ENCODE measurements at places on chromosomes 4 and X. TPM values are rescaled to one million over a fixed set of nuclear protein-coding genes. Genes with fewer than 3 reads are reported as not detected.

- no peak for DNase-seq
Measured at GRCh38 chr4:23560748-23561147, 329.1 kb downstream of the PPARGC1A start.

PRRG3 gene
- total RNA-seq = 2.6 TPM

DNA sequence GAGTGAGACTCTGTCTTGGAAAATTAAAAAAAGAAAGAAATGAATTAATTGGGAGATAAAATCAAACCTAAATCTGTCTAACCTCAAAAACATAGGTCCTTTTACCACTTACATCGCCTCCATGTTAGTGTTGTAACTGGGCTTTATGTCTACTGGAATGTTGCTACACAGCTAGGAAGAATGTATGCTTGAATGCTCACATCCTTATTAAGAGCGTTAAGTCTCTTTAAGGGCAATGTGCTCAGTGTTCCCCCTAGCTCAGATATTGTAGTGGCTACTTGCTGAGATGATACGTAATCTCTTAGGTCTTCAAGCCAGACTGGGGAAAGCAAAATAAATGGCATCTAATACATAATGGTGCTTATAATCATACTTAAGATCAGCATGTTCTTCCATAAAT lies 1072.8 kb downstream of the PDHA2 start:
- DNase-seq = no peak

DNA sequence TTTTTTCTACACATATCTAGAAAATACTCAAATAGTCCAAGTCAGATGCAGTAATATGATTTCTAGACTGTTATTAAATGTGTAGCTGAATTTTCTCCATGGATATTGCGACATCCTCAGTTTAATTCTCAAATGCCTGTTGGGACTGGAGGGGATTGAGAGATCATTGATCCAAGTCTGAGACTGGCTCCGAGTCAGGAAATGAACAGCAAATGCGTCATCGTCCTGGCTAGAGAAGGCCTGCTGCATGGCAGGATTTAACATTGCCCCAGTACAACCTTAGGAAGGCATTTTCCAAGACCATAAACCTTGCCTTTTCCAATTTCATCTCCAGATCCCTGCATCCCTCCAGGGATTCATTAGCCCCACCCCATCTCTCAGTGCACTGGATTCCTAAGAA lies 56.6 kb upstream of the SLC6A14 start:
- DNase-seq = no peak

DNA sequence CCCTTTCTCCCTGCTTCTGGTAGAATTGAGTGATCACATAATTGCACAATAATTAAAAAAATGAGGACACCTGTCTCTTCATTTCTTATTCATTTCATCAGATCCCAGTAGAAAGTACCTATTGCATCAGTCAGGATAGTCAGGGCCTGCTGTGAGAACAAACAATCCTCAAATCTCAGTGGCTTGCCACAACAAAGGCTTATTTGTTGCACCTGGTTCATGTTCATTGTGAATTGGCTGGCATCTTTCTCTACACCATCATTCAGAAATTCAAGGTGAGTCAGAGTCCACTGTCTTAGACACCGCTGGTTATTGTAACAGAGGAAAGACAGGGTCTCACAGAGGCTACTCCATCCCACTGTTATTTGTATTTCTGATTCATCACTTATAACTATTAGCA lies 409.8 kb downstream of the STIM2 start:
- no peak for DNase-seq

DNA sequence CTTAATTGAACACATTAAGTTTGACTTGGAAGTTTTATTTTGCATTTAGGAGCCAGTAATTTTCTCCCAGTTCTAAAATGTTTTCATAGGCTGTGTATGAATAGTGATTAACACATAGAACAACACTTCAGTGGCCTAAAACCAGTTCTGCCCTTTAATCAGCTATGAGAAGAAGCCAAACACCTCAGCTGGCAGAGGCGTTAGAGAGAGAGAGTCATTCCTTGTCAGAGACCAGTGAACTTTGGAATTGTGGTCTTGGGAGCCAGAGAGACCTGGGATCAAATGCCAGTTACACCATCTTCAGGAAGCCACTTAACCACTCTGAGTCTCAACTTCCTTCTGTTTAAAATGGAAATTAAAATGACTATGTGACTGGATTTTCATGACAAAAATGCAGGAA lies 39.3 kb upstream of the PRPS2 start:
- no peak for DNase-seq

GRCh38 chr4:100257567-100257966 lies 67.3 kb upstream of the DDIT4L start:
- no peak for DNase-seq

POF1B gene
- not detected for total RNA-seq

DNA sequence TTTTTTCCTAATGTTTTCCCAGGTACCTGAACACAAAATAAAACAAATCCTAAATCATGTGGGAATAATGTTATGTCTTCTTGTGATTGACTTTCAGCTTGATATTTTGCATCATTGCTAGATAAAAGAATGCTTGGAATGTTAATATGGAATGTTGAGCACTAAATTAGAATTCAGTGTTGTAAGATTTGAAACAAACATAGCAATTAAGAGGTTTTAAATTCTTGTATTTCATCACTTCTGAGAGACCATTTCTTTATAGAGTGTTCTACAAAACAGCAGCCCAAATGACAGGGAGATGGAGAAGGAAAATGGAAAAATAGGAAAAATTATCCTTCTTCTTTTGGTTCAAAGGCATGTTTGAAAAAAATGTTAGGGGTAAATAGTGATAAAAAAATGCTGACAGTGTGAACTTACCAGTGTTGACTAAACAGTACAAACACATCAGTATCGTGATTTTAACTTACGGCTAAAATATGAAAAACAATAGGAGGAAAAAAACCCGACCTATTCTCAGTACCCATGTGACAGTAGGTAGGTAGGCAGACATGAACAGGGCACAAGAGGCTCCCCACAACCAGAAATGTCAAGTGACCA lies 102.6 kb upstream of the PDE5A start:
- no peak for DNase-seq

AMBN gene
- not detected for total RNA-seq

DNA sequence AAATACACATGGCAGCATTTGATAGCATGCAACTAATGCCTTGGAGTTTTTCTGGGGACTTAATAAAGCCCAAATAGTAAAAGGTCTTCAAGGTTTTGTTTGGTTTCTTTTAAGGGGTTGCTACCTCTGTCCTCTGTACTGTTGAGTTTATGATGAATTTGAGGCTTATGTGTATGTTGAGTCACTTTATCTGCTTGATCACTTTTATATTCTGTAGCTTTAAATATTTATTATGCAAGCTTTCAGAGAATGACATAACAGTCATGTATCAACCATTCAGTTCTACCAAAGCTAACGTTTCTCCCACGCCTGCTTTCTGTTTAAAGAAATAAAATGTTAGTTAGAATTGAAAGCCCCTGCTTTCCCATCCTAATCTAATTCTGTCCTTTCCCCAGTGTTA lies 122.2 kb downstream of the NHS start:
- DNase-seq = no peak

- DNase-seq = peak; percentile 83
Measured at GRCh38 chr4:148443512-148444295, 1.5 kb upstream of the NR3C2 start.

- no peak for DNase-seq
Measured at GRCh38 chr4:82954212-82954611, 53.7 kb downstream of the THAP9 start.

FGF13 gene
- total RNA-seq = 9.6 TPM

GRCh38 chrX:44189116-44189515 lies 154.4 kb downstream of the EFHC2 start:
- DNase-seq = no peak

DNA sequence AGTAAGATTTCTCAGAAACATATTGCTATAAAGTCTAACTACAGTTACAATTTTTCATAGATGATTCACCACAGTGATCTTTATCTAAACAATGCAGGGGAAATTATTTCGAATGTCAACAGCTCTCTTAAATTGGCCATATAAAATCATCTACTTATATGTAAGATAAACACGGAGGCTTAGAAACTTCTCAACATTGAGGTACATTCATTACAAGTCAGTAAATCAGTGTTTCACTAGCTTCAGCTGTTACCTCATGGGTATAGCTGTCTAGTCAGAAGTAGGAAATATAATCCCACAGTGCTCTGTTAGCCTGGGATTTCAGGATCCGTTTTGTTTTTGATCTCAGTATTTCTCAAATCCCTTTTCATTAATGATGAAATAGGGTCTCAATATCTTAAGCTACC lies 43.2 kb downstream of the PCDH7 start:
- no peak for DNase-seq

DNA sequence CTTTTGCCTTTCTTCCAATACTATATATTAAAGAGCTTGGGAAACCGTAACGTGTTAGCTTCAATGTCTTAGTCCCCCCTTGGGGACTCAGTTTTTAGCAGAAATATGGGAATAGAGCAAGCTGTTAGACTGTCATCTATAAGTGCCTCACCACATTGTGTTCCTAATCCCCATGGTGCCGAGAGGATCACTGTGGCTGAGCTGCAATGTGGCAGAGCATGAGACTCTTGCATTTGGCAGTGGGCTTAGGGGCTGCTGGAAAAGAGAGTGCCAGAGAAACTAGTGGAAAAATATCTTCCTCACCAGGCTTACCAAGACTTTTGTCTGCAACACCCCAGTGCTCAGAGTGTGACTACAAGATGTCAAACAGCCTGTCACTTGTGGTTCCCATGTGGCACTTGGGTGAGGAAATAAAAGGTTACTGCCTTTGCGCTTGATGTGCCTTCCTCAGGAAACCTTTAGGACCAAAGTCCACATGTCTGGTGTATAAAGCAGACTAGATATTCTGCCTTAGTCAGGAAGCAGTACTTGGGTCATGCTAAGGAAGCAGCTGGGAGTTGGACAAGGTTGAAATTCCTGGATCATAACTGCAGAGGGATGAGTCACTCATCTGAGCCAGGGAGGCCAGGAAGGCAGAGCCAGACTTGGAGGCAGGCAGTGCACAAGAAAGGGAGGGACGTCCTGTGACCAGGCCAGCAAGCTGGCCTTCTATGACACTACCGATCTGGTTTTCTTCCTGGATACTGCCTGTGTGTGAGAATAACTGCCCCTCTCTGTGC lies 9.7 kb upstream of the MAGEA4 start:
- DNase-seq = peak; percentile 80

TRIM2 gene
- 31.6 TPM for total RNA-seq

ATP1B4 gene
- total RNA-seq = not detected

MND1 gene
- not detected for total RNA-seq

DNA sequence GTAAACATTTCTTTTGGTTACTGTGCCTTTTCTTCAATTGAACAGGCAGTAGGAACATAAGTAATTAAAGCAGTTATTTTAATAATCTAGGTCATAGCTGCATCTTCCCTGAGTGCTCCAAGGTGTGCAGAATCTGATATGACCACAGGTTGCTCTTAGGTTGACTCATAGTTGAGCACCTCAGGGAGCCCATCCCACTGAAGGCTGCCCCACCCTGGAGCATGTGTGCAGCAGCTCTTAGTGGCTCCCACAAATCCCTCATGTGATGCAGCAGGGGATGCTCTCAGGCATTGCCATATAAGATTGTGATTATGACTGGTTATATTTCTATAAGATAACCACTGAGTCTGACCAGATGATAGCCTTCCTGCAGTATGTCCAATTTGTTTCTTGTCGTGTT lies 72.3 kb downstream of the ZNF518B start:
- DNase-seq = no peak

GRCh38 chrX:13469963-13470684 lies 99.3 kb upstream of the EGFL6 start:
- no peak for DNase-seq

DNA sequence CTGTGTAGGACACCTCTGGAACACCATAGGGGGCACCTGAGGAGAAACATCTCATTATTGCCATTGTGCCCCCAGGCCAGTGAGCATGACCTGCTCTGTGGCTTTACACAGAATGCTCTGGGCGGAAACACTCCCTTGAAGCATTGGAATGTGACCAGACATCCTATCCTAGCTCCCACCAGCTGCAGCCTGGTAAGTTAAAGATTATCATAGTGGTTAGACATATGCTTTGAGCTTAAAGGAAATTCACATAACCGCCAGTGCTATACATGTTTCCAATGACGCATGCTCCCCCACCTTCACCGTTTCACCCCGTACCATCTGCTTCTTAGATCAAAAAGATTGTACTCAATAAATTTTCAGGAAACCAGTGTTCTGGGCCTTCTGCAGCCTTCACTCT lies 217.7 kb upstream of the CENPE start:
- DNase-seq = no peak

DNA sequence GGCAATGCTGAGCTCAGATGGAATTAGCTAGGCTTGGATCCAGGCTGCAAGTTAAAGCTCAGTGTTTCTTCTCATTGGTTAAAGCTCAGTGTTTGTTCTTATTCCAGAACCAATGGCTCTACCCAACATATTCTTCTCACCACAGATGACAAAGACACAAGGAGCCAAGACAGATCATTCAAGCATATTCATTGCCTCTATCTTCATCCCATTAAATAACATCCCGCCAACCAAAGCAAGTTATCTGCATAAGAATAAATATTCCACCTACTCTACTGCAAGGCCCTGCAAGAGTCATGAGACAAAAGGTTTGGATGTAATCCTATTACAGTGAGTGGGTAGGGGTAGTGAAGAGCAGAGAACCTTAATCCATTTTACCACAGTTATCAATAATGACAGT lies 766.5 kb downstream of the C4orf33 start:
- DNase-seq = no peak

DNA sequence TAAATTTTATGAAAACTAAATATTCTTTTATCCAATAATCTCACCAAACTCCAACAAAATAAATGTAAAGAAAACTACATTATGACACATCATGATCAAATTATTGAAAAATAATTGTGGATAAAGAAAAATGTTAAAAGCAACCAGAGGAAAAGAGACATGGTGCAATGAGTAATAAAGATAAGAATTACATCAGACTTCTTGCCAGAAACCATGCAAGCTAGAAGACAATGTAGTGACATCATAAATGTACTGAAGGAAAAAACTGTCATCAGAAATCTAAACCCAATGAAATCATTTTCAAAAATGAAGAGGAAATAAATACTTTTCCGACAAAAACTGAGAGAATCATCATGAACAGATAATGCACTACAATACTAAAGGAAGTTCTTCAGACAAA lies 135.9 kb upstream of the EOLA2 start:
- no peak for DNase-seq

DDX53 gene
- not detected for total RNA-seq

GRCh38 chrX:41599507-41599906 lies 89.3 kb upstream of the GPR34 start:
- DNase-seq = no peak

DNA sequence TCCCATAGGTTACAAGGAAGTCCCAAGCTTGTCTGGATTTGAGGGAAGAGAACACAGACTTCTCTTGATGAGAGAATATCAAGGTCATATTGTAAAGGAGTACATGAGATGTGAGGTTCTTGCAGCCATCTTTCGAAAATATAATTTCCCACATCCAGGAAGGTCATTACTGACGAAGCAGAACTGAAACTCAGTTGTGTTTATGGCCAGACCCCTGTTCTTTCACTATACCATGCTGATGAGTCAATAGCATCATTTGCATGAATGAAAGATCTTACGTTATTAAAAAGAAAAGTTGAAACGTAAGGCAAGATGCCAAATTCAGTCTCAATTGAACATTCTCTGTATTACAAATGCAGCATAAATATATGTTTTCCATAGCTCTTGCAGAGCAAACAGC lies 14.2 kb upstream of the CCDC149 start:
- no peak for DNase-seq

Measured in sigmoid colon (tissue), 7 donors.